ENCODE measurements at places on chromosomes 6 and 20.

DNA sequence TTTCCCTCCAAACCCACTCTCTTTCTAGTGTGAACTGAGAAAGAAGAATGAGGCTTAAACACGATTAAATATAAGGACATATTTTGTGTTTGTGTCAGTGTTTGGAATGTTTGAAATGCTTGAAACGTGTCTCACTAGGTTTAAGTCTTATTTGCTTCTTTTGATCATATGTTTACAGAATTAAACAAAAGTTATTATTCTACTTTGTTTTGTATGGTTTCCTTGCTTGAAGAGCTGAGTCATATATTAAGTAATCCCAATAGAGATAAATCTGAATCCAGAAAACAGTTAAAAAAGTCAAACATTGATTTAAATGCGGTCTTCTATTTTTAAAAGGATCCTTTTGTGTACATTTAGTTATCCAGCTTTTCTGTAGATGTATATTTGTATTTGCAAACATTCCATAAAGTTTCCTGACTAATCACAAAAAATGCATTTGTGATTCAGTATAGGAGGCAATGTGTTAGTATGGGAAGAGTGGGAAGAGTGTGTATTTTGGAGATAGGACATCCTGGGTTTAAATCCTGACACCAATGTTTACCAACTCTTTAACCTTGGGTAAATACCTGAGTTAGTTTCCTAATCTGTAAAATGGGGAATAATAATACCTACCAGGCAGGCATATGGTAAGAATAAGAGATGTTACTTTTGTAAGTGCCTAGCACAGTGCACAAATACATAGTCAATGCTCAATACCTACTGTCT lies 72.9 kb downstream of the TSBP1 start:
- DNase-seq = no peak

DNA sequence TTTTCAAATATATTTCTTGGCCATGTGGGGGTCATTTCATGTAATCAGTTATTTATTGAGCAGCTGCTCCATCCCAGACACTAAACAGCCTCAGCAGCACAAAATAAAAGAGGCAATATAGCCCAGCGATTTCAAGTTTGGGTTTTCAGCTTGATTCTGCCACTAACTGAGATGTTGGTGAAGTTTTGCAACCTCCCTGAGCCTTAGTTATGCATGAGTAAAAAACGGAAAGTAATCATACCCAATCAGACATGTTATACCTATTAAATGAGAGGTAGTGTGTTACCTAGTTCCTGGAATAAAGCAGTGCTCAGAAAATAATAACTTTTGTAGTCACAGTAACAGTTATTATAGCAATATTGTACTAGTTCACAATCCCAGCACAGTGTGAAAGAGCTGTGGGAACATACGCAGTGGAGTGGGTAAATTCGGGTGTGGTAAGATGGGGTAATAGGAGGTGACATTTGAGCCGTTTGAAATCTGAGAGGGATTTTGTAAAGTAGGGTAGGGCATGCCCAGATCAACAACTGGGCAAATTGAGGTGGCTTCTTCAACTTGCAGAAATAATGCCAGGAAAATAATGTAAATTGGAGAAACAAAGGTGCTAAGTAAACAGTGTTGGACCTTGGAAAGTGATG lies 1.5 kb downstream of the SLC9A8 start:
- DNase-seq = no peak

DNA sequence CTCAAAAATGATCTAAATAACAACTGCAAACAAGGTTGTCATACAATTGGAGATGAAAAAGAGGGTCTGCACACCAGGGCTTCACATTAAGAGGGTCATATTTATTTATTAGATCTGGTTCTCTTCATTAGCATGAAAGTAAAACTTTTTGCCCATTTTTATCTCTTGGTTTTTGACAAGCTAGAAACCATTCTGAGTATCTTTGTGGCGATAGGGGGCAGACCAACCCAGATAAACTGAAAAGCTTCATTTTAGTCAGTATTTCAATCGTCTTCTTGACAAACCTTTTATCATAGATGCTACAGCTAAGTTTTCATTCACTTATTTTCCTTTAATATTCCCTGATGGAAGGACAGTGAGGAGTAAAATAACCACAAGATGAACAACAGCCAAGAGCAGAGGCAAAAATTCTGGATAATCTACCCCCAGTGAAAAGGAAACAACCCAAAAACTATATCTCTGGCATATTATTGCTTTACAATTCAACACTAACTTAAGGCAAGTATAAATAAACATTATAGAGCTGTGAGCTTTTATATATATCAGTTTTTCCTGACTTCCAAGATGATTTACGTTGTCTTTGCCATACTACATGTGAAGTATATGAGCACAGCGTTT lies 45.2 kb downstream of the THEMIS start:
- DNase-seq = peak; percentile 38

DNA sequence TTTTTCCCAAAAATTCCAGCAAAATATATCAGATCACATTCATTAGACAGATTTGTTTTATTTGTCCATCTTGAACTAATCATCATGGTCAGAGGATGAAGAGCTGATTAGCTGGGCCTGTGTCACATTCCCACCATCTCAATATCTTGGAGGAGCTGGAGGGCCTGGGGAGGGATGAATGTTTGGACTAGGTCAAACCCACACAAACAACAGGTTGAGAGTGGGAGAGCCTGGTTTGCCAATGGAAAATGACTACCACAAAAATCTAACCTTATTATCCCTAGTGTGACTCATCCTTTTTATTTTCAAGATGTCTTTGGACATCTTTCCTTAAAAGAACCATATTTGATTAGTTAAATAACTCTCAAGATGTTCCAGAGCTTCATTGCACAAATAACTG lies 242.4 kb downstream of the OGFRL1 start:
- no peak for DNase-seq

DNA sequence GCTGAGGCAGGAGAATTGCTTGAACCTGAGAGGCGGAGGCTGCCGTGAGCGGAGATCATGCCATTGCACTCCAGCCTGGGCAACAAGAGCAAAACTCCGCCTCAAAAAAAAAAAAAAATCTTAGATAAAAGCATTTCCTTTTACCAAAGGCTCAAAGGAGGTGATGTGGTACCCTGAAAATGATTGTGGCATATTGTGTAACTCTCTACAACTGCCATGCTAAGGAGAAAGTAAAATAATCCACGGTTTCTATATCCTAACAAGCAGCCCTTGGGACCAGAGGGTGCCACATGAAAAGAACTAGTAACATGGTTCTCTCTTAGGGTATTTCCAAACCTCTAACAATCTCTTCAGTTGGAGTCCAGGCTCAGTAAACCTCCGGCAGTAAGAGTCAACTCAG lies 38.8 kb upstream of the SLA2 start:
- no peak for DNase-seq

DNA sequence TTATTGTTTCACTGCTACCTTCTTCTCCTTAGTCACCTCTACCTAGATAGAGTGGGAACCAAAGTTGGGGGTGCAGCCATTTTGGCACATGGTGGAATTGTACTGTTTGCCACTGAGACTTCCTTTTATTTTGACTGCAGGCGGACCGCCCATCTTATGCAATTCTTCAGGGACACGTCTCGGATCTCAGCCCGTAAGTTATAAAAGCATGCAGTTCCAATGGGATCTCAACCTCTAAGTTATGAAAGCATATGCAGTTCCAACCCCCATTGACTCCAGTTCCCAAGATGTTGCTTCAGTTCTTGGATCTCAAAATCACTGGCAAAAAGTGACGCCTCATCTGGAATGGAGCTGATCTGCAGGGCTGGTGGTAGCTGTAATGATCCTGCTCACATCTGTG lies 41.2 kb upstream of the CDH4 start:
- no peak for DNase-seq

- DNase-seq = no peak
Measured at GRCh38 chr6:30075790-30076732, 492 bp upstream of the RNF39 start.

DNA sequence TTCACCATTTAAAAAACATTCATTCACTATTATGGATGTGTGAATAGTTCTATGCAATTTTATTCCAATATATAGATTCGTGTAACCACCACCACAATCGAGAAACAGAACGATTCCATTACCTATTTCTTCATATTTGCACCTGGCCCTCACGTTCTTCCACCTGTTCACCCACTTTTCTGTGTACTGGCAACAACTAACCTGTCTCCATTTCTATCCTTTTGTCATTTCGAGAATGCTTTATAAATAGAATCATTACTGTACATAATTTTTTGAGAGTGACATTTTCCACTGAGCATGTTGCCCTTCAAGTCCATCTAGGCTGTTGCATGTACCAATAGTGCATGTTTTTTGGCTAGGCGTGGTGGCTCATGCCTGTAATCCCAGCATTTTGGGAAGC lies 23.2 kb upstream of the STX11 start:
- DNase-seq = no peak

- no peak for DNase-seq
Measured at GRCh38 chr6:121222656-121223055, 111.6 kb downstream of the TBC1D32 start.

DNA sequence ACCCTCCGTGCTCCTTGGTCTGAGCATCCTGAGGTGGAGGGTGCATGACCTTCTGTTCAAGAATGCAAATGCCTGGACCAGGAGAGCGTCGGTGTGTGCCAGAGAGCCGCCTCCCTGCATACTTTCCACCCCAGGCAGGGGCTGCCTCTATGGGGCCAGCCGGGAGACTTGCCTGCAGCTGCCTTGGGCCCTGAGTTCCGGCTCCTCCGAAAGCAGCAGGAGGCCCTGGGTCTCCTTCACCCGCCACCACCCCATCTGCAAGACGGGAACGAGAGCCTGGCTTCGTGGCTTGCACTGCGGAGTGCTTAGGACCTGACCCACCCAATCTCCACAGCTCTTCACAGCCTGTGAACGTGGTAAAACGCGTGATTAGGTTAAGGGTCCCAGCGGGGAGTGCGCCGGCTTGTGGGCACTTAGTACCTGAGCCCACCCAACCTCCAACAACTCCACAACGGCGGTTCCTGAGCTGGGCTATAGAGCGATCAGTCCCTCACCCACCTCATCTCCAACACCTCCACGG lies 16.4 kb downstream of the BHLHE23 start:
- no peak for DNase-seq

DNA sequence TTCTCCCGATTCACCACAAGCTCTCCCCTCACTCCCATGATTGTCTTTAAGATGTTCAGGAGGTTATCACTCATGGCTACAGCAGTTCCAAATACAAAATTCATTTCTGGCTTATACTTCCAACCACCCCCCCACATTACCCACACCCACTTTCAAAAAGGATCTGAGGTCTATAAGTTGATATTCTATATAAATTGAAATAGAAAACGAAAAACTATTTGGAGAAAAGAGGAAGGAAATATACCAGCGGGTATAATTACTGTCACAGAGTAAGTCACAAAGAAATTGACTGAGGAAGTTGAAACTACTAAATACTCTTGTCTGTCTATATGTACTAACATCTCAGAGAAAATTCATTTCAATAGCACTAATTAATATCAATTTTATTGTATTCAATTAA lies 112.7 kb upstream of the TNFAIP3 start:
- DNase-seq = no peak

- no peak for DNase-seq
Measured at GRCh38 chr6:165441181-165441580, 131.8 kb upstream of the C6orf118 start.

GRCh38 chr6:24078200-24078599 lies 47.8 kb upstream of the NRSN1 start:
- no peak for DNase-seq

- DNase-seq = no peak
Measured at GRCh38 chr20:41746635-41747034, 128.5 kb upstream of the CHD6 start.

GRCh38 chr20:8432435-8433148 lies 300.5 kb downstream of the PLCB1 start:
- DNase-seq = no peak

- DNase-seq = no peak
Measured at GRCh38 chr6:4941782-4942672, 61.8 kb downstream of the RPP40 start.

DNA sequence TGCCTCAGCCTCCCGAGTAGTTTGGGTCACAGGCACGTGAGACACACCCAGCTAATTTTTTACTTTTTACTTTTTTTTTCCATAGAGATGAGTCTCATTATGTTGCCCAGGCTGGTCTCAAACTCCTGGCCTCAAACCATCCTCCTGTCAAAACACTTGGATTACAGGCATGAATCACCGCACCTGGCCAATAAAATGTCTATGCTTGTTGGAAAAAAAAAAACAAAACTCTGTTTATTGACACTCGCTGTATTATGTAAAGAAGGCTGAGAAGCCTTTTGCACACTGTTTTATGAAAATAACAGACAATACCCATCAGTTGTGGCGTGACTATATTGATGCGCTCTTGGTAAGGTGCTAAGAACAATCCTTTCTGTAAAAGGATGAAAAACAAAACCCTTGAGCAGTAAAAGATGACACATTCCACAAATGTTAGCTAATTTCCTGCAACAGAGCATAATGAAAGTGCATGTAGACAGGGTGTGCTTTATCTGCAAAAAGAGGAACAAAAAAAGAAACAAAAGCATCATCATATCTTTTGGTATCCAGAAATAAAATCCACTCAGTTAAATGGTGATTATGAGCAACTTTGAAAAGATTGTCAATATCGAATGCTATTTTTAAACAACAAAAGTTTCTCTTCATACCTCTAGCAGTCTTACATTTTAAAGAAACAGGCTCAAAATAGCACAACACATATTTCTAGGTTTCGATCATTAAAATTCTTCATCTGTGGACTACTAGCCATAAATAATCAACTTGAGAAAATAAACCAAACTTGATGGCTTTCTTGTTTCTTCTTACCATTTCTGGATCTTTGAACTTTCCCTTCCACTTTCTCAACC lies 108.3 kb upstream of the PHACTR1 start:
- DNase-seq = no peak

DNA sequence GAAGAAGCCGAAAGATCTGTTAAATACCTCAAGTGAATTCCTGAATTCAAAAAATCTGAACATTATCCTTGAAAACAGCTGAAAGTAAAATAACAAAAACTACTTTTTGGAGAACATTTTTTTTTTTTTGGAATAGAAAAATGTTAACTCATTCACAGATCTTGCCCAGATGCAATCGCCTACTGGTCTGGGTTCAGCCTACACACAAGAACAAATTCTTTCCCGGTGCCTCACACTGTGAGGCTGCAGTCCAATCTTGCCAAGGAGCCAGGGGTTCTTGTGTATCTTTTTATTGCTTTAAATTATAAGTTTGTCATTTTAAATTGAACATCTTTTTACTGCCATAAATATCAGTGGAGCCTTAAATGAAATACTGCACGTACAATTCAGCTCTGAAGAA lies 41.2 kb upstream of the TMEM200A start:
- DNase-seq = no peak

GRCh38 chr20:32610472-32611218 lies 25.5 kb upstream of the NOL4L start:
- DNase-seq = no peak

DNA sequence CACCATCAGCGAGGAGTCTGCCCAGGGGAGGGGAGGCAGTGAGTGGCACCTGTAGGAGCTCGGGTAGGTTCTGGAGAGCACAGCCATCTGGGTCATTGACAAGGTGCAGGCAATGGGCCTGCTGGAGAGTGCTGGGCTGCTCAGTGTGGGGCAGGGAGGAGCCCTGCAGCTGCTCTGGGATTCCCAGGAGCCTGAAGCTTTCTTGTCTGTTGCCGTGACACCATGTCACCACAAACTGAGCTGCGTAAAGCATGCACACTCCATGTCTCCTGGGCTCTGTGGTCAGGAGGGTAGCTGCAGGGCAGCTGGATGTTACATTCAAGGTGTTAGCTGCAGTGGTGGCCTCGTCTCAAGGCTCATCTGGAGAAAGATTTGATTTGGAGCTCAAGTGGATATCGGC lies 4.5 kb upstream of the SLC22A1 start:
- DNase-seq = no peak

- DNase-seq = no peak
Measured at GRCh38 chr20:22312744-22313346, 271.5 kb downstream of the FOXA2 start.

Measured in stimulated activated CD8-positive, alpha-beta memory T cell treated with anti-CD3 and anti-CD28 coated beads, Interleukin-12 subunit alpha, Interleukin-12 subunit beta, amount 100 ng/mL, for 1 hour (primary cell).